Ascending aorta (tissue), 2 donors: ENCODE measurements at places on chromosomes 11 and 22. TPM values are rescaled to one million over a fixed set of nuclear protein-coding genes. Genes with fewer than 3 reads are reported as not detected.

The MCAM gene
- 2,975 TPM for total RNA-seq

DNA sequence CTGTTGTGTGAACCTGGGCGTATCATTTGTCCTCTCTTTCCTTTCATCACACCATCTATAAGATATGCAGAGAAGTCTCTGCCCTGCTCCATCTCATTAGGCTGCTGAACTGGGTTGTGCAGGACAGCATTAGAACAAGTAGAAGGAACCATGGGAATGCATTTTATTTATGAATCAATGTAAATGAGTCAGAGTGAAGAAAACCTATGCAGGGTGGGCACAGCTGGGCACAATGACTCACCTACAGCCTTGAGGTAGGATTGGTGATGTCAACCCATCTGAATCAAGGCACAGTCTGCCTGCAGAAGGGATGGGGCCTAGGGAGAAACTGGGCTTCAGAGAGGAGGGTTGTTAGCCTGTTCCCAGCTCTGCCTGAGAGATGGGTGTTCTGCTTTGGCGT lies 123.4 kb downstream of the CSNK2A3 start:
- no peak for DNase-seq

- no peak for DNase-seq
These were observed 2.6 kb upstream of the C11orf91 start for GRCh38 chr11:33703234-33703633.

GRCh38 chr11:127601578-127601977 lies 601.0 kb upstream of the KIRREL3 start:
- DNase-seq, result no peak

GRCh38 chr22:37970864-37971263 lies 13.5 kb downstream of the SOX10 start:
- DNase-seq, result no peak
